SK-N-DZ (cell line): ENCODE measurements at places on chromosomes 4 and X.

DNA sequence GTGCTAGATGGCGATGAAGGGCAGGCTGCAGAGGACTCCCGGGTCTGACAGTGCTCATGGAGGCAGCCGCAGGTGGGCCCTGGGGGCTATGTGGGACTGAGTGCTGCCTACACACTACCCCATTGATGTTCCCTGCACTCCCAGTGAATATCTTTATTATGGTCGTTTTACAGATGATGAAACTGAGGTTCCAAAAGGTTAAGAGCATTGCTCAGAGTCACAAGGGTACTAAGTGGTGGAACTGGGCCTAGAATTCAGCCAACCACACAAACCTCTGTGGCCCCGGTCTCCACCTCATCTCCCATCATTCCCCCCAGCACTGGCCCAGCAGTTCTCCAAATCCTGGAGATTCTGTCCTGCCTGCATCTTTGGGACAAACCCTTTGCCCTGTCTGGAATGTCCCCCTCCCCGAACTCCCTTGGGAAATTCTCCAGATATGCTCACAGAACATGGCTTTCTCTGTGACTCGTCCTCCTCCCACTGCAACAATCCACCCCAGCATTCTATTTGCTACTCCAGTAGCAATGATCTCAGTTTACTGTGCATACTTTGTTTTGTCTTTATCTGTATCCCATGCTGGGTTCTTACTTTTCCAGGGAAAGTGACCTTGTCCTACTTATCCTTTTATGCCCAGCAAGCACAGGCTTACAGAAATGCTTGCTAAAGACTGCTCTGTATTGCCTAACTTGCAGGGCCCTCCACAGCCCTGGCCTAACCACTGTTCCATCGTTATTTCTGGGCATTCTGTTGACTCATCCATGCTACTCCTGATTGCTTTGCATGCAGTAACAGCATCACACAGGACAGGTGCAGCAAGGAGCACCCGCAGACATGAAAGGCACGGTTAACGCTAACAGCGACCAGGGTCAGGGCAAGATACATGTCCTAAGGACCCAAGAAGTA lies 14.0 kb downstream of the PNMA6F start:
- no peak for DNase-seq

- no peak for DNase-seq
Measured at GRCh38 chr4:166432842-166433241, 559.8 kb downstream of the TLL1 start.

DNA sequence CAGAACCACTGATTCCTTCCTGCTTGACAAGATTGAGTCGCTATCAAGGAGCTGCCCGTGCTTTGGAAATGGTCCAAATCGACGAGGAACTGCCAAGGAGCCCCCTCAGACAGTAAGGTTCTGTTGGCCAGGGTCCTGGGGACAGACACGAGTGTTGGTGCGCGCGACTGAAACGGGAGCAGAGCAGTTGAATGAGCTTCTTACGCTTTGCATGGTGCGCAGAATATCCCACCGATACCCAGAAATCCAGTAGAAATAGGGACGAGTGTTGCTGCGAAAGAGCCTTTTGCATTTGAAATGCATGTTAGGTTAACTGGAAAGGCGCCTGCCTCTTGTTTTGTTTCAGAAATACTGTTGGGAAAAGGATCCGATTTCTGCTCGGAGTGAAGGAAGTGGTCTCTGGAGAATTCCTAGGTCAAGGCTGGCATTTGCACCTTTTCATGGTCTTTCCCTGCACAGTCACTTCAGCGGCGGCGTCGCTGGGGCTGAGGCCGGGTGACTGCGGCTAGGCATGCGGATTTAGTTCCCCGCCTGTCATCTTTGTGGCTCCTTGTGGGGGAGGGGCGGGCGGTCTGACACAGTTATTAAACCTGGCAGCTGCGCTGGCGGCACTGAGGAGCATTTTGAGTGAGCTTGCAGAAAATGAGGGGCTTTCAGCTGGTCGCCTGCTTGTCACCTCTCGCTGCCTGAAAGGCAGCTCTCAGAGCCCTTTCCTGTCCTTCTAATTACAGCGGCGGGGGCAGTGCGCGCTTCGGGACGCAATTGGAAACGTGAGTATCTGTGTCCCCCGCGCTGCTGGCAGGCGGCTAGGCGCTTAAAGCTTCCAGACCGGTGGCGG lies 51.5 kb upstream of the TRIM2 start:
- DNase-seq = peak; percentile 81

- no peak for DNase-seq
Measured at GRCh38 chr4:126541820-126542219, 1090.9 kb upstream of the INTU start.

- no peak for DNase-seq
Measured at GRCh38 chr4:147874109-147874508, 142.2 kb downstream of the ARHGAP10 start.

- DNase-seq = no peak
Measured at GRCh38 chr4:21979196-21979595, 30.6 kb upstream of the KCNIP4 start.

- peak; percentile 56 for DNase-seq
Measured at GRCh38 chr4:683982-684622, 4.8 kb downstream of the SLC49A3 start.

GRCh38 chr4:159374749-159375530 lies 272.1 kb downstream of the RAPGEF2 start:
- DNase-seq = no peak

- DNase-seq = no peak
Measured at GRCh38 chr4:36323816-36324419, 42.5 kb downstream of the DTHD1 start.

GRCh38 chrX:122134291-122134690 lies 1049.8 kb upstream of the GRIA3 start:
- no peak for DNase-seq

GRCh38 chr4:144646523-144647094 lies 653 bp downstream of the HHIP start:
- peak; percentile 55 for DNase-seq

GRCh38 chr4:183242291-183242690 lies 77.8 kb downstream of the CLDN22 start:
- no peak for DNase-seq

GRCh38 chr4:88276952-88277710 lies 7.2 kb downstream of the PPM1K start:
- DNase-seq = no peak

GRCh38 chrX:10039821-10040793 lies 72.9 kb downstream of the CLDN34 start:
- DNase-seq = no peak

- no peak for DNase-seq
Measured at GRCh38 chrX:48520455-48520854, 1.2 kb upstream of the EBP start.

- DNase-seq = no peak
Measured at GRCh38 chrX:50111742-50112141, 89.1 kb downstream of the AKAP4 start.

DNA sequence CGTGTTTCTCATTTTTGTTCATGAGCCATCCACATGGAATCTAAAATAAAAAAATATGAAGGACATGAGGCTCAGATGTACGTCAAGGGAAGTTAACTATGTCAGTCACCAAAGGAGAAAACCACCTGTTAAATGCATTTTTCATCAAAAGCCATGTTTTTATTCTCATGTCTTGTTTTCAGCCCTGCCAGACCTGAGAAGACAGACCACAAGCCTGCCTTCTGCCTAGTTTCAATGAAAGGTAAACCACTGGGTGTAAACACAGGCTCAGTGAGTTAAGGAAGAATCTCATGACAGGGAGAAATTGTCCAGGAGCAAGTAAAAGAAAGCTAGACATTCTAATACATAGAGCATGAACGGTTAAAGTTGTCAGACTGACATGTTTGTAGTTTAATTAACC lies 52.3 kb upstream of the TNIP3 start:
- no peak for DNase-seq

GRCh38 chr4:99945718-99946355 lies 581 bp downstream of the DNAJB14 start:
- peak; percentile 18 for DNase-seq

DNA sequence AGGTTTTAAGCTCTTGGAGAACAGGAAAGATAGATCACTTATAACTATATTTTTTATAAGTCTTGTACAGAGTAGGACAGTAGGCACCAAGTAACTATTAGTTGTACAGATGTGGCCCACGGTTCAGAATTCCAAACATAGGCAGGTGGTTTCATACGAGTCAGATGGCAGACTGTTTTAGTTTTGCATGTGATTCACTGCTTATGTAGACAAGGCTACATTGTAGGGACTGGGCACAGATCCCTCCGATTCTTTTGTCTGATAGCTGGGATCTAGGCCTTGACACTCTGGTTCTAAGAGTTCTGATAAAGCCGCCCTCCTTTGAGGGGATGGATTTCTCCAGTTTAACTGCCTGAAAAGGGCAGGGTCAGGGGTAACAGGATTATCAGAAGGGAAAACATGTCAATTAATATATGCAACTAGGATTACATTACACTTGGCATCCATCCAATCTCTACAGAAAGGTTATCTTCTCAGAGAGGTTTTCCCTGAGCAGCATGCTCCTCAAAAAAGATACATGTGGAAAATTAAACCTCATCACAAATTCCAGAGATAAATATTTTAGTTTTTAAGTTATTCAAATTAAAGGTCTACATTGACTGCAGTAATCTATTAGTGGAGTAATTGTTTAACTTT lies 87.8 kb downstream of the SPRY1 start:
- DNase-seq = no peak

- DNase-seq = no peak
Measured at GRCh38 chr4:152807294-152807829, 27.6 kb downstream of the ARFIP1 start.

GRCh38 chr4:41050116-41050515 lies 164.2 kb downstream of the APBB2 start:
- DNase-seq = no peak

DNA sequence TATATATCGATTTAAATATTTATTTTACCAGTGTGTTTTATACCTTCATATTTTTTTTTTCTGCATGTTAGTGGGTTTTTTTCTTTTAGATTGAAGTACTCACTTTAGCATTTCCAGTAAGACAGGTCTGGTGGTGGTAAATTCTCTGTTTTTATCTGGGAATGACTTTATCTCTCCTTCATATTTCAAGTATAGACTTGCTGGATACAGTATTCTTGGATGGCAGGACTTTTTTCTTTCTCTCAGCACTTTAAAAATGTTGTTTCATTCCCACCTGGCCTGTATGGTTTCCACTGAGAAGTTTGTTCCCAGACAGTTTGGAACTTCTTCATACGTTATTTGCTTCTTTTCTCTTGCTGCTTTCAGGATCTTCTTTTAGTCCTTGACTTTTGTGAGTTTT lies 86.1 kb downstream of the FMR1NB start:
- DNase-seq = no peak

GRCh38 chrX:129007631-129008030 lies 515.7 kb downstream of the SMARCA1 start:
- no peak for DNase-seq

DNA sequence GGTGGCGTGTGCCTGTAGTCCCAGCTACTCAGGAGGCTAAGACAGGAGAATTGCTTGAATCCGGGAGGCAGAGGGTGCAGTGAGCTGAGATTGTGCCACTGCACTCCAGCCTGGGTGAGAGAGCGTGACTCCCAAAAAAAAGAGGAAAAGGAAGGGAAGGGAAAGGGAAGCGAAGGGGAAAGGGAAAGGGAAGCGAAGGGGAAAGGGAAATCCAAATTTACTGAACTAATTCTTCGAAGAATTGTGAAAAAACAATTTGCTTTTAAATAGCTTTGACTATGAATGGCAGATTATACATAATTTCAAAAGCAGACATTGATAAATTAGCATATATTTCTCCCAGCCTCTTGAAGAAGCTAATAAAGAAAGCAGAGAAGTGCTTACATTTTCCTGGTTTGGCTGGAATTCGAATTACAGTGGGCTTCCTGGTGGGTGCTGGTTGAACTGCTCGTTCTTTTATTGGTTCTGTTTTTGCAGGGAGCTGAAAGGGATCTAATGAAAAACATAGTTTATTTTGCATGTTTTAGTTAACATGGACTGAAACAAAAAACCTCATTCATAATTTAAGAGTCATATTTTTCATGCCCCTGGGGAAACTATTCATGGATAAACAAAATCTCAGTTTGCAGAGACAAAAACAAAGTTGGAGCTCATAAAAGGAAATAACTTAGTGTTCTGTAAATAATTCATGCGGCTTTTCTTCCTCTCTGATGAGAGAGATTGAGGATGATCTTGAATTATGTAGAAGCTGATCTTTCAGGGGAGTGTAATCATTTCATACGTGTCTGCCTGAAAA lies 66.0 kb downstream of the RPS3A start:
- no peak for DNase-seq

DNA sequence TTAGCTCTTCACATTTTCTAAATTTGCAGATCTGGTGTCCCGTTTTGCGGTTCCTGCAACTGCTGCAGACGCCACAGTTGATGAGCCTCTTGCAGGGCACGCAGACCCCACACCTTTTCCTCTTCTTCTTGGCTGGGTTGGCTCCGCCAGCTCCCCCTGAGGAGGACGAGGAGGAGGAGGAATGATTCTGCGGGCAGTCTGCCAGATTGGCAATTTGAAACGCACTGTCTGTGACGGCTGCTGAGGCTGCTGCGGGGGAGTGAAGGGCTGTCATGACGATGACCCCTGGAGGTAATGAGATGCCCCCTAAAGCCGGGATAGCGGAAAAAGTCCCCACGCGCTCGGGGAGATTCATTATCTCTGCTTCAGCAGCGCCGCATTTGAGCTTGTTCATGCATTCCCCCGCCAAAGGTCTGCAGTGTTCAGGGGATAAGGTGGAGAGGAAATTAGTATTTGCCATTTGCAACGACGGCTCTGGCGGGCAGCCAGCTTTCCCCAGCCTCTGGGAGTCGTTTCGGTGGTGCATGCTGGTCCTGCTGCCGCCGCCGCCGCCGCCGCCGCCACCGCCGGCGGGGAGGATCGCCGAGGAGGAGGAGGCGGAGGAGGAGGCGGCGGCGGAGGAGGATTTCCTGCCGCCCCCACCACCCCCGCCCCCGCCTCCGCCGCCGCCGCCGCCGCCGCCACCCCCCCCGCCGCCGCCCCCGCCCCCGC lies 3.8 kb downstream of the CXXC4 start:
- peak; percentile 87 for DNase-seq

DNA sequence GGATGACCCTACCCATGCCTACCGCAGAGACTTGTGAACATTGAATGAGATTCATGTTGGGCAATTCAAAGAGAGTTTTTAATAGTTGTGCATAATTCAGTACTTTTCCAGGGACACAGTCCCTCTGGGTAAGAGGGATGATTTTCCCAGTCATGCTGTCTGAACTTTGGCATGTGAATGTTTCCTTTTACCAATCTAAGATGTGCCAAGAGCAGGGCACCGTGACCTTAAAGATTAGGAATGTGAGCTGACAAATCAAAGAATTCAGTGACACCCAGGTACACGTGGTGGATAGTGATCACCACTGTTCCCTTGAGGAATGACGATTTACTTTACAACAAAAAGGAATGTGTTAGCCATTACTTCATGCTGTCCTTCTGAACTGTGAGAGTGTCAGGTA lies 515.6 kb downstream of the PPARGC1A start:
- no peak for DNase-seq

GRCh38 chrX:39883666-39884065 lies 214.1 kb downstream of the BCOR start:
- DNase-seq = no peak

DNA sequence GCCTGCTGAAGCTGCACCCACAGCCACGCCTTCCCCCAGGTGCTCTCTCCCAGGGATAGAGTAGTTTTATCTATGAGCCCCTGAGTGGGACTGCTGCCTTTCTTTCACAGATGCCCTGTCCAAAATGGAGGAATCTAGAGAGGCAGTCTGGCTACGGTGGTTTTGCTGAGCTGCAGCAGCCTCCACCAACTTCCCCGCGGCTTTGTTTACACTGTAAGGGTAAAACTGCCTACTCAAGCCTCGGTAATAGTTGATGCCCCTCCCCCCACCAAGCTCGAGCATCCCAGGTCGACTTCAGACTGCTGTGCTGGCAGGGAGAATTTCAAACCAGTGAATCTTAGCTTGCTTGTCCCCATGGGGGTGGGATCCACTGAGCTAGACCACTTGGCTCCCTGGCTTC lies 84.5 kb downstream of the PRKG2 start:
- no peak for DNase-seq
